ENCODE measurements at places on chromosomes 3 and 15.

DNA sequence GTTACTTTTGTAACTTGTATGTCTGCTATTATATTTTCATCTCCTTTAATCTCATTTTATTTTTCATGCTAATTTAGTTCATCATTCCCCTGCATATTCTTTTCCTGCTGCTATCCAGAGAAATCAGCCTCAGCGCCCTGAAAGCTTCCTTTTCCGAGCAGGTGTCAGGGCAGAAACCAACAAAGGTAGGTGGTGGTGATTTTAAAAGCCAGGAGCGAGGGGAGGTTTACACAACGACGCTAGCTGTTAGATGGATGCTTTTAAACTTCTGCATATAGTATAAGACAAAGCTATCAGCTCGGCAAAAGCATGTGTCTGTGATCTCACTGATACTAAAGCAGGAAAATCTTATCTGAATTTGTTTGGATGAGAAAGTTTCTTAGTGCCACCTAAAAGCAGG lies 75.0 kb downstream of the LRCH3 start:
- no peak for DNase-seq

DNA sequence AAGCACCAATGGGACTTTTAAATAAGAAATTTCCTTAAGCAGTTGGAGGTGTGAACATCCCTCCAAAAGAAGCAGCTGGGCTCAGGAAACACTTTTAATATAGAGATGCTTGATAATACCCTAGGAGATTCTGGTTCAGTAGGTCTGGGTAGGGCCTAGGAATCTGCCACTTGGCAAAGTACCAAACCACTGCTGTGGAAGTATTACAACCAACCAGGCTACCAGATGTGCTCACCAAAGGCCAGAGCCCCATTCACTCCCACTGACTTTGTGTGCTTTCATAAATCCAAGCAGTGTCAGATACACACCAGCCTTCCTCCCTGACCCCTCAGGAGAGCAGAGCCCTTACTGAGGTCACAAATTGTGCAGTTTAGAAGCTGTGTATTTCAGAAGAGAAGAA lies 162.6 kb downstream of the CCNL1 start:
- no peak for DNase-seq

- no peak for DNase-seq
Measured at GRCh38 chr15:52657338-52657737, 21.9 kb downstream of the ATOSA start.

DNA sequence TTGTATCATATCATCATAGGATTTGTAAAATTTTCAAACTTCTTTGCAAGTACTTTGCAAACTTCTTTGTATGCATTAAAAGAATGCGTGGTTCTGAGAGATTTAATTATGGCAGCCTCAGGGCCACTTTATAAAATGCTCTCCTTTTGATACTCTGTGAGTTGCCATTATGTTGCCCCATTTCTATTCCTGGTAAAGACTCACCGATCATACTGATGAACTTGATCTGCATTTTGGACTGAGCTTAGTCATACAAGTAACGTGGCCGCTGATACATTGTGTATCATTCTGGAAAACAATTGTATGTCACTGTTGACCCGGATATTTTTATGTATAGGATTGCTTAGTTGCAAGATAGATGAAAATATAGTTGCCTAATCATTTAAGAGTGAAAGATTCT lies 38.8 kb downstream of the AKAP13 start:
- no peak for DNase-seq

GRCh38 chr15:35362195-35362829 lies 183.7 kb downstream of the DPH6 start:
- DNase-seq, result no peak

- DNase-seq, result no peak
Measured at GRCh38 chr15:67741308-67741707, 84.0 kb upstream of the SKOR1 start.

- DNase-seq, result no peak
Measured at GRCh38 chr15:91308855-91309254, 208.8 kb downstream of the SV2B start.

GRCh38 chr3:34035775-34036174 lies 237.3 kb downstream of the PDCD6IP start:
- no peak for DNase-seq

DNA sequence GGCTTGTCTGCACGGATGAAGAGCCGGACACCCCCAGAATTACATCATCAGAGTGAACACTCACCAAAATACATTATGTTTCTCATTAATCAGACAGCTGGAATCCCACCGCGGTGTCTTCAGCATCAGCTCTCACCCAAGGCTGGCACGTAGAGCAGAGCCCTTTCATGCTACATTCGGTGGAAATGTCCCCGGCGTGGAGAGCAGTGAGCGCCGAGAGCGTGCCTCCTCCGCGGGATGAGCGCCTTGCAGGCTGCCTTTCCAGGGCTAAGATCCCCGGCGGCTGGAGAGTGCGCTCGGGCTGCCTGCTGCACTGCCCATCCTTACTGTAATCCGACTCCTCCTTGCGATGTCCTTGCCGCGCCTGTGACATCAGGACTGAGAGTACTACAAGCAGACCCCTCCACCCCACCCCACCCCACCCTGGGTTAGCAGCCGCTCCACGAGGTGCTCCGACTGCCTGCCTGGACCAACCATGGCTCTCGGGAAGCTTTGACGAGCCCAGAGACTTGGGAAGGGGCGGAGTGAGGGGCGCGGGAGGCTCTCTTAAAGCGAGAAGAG lies at the start of gene ZNF385D:
Gene ZNF385D, minus strand, starts transcription at position 380 of the 561 bp plus-strand sequence. Its CDS starts 294 bp downstream, at position 86.
- DNase-seq, result peak; percentile 58

GRCh38 chr3:193813501-193813830 lies 220.5 kb downstream of the OPA1 start:
- DNase-seq, result no peak

GRCh38 chr3:107855710-107856109 lies 235.1 kb downstream of the CD47 start:
- no peak for DNase-seq

DNA sequence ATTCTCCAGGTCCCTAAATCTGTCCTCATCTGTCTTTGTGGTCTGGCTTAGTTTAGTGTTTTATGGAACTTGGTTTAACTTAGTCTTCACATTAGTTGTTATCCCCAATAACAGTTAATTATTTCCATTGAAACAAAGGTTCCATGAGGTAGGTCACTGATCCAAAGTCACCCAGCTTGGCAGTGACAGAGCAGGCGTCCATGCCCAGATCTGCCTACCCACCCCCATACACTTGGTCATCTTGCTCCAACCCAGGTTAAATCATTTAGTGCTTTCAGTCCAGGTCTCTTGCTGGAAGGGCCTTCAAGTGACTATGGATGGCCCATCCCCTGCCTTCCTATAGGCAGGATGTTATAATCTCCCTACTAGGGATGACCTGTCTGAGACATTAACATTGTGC lies 127.4 kb downstream of the MYRIP start:
- DNase-seq, result no peak

DNA sequence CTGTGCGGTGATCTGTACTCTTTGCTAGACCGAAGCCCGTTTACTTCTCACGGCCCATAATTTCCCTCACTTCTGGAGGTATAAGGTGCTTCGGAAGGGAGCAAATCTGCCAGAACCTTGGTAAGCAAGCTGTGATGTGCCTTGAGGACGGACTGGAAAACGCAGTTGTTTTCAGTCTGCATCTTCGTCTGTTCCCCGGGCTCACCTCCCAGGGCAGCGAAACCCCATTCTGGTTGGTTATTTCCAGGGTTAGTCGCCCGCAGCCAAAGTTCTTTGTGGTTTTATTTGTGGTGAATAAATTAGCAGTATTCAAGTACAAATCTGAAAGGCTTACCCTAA lies 401 bp downstream of the RAMAC start:
- no peak for DNase-seq

- DNase-seq, result no peak
Measured at GRCh38 chr3:144265542-144266100, 294.0 kb downstream of the DIPK2A start.

DNA sequence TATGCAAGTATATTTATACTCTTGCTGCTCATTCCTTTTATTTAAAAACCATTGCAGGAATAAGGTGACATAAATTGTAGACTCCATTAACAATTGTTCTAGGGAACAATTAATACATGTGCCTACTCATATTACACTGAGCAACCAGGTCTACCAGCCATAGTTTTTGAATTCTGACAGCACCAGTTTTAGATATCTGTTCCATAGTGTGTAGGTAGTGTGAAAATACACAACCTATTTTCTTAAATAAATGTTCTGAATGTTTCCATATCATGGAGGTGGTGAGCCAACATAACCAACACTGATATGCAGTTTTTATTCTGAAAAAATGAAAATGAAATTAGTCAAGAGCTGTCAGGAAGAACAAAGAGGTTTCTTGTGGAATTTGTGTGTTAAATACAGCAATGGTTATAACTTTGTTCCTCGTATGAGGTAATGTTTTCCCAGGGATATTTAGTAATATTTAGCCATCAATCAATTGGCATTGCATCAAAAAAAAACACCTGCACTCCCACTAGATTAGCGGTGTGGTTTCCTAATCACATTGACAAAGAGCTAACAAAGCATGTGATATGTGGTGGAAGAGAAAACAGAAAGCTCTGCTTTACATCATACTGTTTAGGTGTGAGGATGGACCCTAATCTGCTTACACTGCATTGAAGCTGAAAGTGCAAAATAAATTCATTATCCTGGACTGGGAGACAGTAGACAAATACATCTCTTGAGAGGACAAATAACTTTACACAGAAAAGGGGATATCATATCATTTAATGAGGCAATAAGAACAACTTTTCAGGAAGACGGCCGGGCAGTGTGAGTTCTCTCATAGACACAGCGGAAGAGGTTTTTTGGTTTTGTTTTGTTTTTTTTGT lies 369.5 kb upstream of the THBS1 start:
- no peak for DNase-seq

- no peak for DNase-seq
Measured at GRCh38 chr3:13083898-13084297, 10.7 kb upstream of the IQSEC1 start.

DNA sequence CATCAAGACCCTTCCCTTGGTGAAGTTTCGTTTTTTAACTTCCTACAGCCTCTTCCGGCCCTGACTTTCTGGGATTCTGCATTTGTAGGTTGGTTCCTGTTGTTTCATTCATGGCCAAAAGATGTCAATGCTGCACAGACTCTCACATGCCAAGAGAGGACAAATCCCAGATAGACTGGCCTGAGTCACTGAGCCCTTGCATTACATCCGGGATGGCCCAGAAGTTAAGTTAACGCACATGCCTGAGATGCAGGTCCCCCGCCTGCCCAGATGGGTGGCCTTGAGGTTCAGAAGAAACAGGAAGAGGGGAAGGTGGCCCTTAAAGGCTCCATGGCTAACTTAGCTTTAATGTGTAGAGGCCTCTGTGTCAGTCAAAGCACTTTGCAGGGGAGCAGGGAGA lies 51.6 kb upstream of the SRGAP3 start:
- DNase-seq, result no peak

- no peak for DNase-seq
Measured at GRCh38 chr3:179147514-179147872, 664 bp upstream of the PIK3CA start.

GRCh38 chr3:141798448-141798845 lies 35.2 kb downstream of the GRK7 start:
- no peak for DNase-seq

DNA sequence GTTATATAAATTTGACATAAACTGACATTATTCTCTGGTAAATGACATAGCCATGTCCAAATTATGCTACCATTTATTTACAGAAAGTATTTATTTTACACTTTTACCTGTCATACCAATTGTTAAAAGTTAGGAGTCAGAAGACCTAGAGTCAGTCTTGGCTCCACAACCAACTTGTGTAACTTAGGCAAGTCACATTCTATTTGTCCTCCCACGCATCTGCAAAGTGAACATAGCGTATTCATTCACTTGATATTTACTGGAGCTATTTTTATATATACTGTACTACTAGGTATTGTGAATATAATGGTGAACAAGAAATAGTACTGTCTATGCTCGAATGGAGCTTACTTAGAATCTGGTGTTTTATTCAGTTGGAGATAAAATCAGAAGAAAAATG lies 78.7 kb downstream of the ZNF280D start:
- no peak for DNase-seq

DNA sequence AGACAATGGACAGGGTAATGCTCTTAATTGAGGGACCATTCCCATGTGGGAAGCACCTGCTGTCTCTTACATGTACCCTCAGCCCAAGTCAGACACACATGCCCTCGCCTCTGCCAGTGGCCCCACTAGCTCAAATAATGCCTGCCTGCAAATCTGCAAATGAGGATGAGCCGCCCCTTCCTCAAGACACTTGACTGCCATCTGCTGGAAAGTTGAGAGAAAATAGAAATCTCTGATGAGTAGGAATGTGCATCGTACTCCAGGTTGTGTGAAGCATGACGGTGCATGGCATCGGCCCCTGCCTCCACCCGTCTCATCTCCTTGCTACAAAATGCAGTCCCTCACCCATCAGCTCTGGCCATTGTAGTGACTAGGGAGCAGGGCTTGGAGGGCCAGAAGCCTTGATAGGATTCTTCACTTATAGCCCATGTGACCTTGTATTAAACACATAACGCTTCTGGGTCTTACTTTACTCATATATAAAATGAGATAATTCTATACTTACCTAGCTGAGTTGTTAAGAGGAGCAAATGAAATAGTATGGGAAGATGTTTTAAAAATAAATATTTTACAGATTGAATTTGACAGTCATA lies 6.3 kb upstream of the SCN5A start:
- DNase-seq, result no peak

DNA sequence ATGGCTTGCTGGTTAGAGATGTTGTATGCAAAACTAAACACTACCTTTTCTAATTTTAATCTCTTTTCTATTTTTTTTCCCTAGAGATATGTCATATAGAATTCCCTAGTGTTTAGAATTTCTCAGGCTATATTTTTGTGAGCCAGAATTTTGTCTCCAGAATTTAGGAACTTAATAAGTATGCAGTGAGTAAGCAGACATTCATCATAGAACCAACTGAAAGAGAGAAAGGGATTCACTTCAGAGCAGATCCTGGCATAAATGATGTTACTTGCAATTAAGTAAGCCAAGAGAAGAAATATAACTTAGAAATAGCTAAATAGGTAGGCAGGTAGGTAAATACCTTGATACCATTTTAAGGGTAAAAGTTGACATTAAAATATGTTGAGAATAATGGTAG lies 288.9 kb downstream of the ZNF385D start:
- no peak for DNase-seq

- peak; percentile 33 for DNase-seq
Measured at GRCh38 chr15:65184305-65184867, 756 bp downstream of the CLPX start.

- no peak for DNase-seq
Measured at GRCh38 chr3:191353022-191353777, 22.9 kb upstream of the UTS2B start.

Measured in posterior cingulate gyrus (tissue), 11 donors.